ENCODE measurements at places on chromosomes 2 and 18.
A peak's percentile ranks its signal among the peaks of the same experiment; 100 is the strongest.

DNA sequence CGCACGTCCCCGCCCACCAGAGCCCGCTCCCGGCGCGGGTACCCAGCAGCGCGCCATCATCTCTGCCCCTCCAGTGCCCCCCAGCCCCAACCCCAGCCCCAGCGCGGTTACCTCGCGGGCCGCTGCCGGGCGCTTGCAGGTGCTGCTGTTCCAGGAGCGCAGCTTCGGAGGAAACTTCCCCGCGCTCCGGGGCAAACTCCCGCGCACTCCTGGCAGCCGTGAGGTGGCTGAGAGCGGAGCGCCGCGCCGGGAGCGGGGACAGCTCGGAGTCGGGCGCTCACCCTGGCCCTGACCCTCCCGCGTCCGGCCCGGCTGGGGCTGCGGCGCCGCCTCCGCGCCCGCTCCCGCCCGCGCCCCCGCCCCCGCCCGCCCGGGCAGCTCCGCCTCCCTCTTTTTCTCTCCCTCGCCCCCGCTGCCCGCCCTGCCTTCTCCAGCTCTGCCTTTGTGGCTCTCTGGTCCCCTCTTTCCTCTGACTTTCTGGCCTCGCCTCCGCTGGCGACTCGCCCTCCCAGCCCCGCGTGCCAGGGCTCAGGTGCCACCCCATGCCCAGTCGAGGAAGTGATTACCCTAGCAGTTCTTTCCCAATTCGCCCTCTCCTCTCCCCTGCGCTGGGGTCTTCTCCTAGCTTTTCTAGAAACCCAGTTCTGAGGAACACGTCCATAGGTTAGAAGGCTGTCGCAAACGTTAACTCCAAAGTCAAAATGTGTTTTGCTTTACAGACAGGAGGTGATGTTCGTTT is at the start of gene CHST9:
TSS of gene CHST9 (minus strand) at position 284 of the 739 bp plus-strand sequence. CDS start 42,499 bp downstream, outside the sequence.
- DNase-seq, result peak; percentile 20

GRCh38 chr2:160417745-160418397 is 75.7 kb downstream of the RBMS1 start:
- no peak for DNase-seq

- no peak for DNase-seq
Observed at GRCh38 chr2:172535119-172535518, 20.8 kb upstream of the PDK1 start.

DNA sequence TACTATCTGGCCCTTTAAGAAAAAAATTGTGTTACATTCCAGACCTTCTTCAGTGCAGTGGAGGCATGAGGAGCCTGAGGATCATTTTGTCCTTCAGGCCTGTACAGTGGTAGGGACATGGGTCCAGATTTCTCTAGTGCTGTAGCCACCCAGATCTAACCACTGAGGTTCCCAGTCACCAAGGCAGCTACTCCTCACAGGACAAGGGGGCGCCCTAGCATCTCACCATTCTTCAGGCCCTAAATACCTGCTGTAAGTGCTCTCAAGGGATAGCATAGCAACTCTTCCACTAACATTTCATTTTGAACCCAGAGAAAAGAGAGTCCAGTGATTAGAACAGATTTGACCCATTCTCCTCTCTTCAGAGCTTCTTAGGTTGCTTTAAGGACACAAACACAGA is 1533.0 kb downstream of the LRP1B start:
- DNase-seq, result no peak

- DNase-seq, result peak; percentile 92
Observed at GRCh38 chr2:29011418-29012060, 30.4 kb downstream of the TOGARAM2 start.

- peak; percentile 81 for DNase-seq
Observed at GRCh38 chr2:179264368-179265081, at the start of gene SESTD1. Gene SESTD1 (minus strand): TSS chr2:179264832. CDS start chr2:179191841, 72,991 bp downstream.

DNA sequence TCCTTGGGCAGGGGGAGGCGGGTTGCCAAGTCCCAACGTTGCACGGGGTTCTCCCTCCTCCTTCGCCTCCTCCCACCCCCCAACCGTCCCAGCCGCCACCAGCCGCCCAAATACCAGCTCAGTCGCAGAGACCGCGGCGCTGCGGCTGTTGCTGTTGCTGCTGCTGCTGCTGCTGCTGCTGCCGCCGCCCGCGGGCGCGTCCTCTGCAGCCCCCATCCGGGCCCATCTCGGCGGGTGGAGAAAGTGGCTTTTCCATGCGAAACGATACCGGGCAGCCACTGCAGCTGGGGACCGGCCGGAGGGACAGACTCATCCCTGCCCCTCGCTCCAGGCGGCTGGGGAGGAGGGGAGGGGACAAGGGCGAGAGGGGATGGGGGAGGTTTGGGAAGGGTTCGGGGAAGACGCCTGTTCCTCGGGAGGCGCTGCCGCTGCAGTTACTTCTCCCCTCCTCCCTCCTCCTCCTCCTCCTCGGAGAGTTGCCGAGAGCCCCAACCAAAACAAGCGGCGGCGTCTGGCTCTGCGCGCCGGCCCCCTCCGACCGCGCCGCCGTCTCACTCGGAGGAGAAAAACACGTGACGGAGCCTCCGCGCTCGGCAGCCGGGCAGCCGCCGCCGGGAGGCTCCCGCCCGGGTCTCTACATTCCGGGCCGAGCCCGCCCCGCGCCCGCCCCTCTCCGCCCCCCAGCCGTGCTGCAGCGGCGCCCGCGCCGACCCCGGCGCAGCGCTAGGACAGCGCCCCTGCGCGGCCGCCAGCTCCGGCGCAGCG is at the start of gene IRS1:
TSS of gene IRS1 (minus strand) at position 610 of the 765 bp plus-strand sequence. CDS start 1,082 bp downstream, outside the sequence.
- DNase-seq, result peak; percentile 91

- DNase-seq, result peak; percentile 95
Observed at GRCh38 chr2:43071599-43072550, 154.5 kb downstream of the ZFP36L2 start.

DNA sequence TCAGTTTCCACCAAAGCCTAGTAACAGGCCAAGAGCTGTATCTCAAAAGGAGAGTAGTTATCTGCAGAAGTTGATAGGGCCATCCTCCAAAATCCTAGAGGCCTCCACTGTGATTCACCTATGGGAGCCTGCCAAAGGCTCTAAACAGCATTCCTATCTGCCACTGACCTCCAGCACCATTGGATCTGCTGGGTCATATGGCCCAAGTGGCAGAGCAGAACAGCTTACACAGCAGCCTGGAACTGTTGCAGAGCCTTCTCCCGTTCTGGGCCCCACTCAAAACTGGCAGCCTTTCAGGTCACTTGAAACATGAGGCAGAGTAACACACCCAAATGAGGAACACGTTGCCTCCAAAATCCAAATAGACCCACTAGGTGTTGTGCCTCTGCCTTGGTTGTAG is 345.2 kb upstream of the RND3 start:
- DNase-seq, result no peak

DNA sequence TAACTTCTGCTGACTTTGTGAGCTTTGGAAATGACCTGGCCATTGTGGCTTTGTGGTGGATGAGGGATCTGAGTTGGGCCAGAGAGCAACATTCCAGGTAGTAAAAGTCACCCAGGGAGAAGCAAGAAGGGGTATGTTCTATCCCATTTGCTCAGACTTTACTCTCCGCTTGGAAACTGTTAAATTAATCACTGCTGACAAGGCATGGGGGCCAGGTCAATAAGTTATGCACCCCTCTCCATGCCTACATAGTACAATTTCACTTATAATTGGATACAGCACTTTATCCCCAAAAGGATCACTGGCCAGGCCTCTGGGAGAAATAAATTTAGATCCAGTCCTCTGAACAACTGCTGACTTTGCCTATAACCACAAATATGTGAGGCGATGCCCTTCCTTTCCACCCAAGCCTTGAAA is 92.1 kb downstream of the RPRM start:
- DNase-seq, result no peak

DNA sequence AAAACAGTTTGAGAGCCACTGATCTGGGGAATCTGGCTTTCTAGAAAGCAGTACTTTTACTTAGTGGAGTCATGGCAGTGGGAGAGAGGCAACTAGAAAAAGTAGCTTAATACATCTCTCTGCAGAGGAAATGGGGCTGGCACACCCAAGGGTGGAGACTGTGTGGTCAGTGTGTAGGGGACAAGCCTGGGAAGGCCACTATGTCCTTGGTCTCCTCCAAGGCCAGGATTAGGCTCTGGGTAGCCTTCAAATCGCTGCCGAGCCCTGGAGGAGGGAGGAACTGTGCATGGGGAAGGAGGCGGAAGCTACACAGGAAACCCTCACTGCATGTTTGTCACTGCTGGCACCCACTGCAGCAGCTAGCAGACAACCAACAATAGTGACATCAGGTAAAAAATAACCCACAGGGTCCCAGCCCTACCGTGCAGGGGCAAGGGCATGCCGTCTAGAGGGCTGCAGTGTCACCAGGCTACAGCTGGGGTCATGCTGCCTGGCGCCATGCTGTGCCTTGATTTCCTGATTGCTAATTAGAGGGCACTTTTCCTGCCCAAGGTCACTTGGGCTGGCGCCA is 34.8 kb downstream of the LBH start:
- DNase-seq, result no peak

DNA sequence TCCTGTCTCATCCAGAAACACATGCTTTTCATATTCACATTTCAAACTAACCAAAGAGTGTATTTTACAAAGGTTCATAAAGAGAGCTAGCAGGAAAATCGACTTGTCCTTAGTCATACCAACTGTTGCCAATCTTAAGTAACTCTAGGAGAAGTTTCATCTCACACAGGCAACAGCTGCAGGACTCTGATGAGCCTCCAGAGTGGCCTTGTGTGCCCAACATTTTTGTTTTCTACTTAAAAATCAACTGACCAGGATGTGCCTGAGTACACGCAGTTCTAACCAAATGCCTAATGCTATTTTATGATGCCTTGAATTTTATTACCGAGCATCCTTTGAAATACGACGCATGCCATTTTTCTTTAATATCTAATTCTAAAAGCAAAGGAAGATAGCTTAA is 595.9 kb upstream of the LRRTM4 start:
- DNase-seq, result peak; percentile 82

DNA sequence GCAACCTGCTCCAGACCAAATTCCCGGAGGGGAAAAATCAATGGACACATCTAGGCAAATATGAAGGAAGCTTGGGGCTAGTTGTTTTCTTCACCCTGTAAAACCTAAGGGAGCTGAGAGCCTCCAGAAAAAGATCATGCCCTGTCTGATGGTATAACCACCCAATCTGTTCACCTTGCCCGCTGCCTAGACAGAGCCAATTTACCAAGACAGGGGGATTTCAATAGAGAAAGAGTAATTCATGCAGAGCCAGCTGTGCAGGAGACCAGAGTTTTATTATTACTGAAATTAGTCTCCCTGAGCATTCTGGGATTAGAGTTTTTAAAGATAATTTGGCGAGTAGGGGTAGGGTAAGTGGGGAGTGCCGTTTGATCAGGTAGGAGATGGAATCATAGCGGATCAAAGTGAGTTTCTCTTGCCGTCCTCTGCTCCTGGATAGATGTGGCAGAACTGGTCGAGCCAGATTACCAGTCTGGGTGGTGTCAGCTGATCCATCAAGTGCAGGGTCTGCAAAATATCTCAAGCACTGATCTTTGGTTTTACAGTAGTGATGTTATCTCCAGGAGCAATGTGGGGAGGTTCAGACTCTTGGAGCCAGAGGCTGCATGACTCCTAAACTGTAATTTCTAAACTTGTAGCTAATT is 35.1 kb upstream of the B4GALT6 start:
- no peak for DNase-seq

- no peak for DNase-seq
Observed at GRCh38 chr2:48397846-48398245, 132.1 kb upstream of the STON1 start.

- DNase-seq, result peak; percentile 62
Observed at GRCh38 chr18:45110577-45111501, 430.2 kb downstream of the SETBP1 start.

DNA sequence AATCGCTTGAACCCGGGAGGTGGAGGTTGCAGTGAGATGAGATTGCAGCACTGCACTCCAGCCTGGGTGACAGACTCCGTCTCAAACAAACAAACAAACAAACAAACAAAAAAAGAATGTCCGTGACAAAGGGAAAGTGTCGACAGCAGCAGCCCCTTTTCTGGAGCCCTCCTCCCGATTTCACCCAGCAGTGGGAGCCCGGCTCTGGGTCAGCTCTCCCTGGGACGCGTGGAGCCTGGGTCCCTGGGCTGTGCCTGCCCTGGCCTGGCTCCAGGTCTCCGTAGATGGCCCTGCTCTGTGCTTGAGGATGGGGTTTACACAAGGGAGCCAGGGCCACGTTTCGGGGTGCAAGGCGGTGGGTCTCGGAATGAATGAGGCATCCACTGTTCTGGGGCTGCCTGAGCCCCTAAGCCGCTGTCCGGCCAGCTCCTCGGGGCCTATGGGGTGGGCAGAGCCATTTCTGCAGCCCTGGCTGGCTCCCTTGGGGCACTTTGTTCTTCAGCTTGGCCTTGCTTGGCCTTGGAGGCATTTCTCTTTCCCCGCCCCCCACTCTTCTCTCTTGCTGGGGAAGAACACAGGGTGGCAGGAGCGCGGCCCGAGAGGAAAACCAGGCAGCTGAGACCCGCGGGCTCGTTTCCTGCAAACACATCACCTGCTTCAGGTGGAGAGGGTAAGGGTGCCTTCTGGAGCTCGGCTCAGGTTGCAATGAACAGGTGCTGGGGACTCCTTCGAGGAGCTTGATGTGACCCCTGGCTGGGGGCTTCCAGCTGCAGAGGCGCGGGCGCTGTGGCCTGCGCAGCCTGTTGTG is 29.1 kb downstream of the RTP5 start:
- peak; percentile 20 for DNase-seq

DNA sequence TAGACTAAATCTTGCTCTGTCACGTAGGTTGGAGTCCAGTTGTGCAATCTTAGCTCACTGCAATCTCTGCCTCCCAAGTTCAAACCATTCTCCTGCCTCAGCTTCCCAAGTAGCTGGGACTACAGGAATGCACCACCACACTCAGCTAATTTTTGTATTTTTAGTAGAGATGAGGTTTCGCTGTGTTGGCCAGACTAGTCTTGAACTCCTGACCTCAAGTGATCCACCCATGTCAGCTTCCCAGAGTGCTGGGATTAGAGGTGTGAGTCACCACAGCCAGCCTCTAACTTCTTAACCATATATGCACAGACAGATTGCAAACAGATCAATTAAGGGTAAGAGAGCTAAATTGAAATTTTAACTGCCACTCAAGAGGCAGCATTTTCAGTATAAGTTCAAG is 22.1 kb upstream of the CNGA3 start:
- no peak for DNase-seq

- no peak for DNase-seq
Observed at GRCh38 chr2:101405351-101405899, 18.1 kb upstream of the CREG2 start.

DNA sequence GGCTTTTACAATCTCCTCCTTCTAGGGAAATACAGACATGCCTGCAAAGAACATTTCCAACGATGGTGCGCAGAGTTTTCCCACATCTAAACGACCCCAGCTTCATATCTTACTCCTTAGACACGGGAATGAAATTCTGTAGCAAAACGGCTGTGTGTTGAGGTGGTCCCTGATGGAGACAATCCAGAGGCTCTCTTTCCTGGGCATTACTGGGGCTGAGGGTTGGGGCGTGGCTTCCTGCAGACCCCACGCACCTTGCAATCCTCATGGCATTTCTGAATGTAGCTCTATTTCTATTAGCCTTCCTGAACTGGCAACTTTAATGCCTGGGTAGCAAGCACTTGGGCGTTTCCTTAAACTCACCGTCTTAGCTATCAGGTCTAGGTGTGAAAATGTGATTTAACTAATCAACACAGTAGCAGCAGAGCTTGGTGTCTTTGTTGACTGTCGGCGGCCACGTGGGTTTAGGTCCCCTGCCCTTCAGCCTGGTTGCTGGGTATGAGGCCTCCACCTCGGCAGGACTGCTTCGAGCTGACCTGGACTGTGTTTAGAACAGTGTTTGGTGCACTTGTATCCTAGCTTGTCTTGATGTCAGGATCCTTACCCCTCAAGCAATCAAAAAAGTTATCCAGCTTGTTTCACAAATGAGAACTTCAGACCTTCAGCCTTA is 242.8 kb downstream of the GBX2 start:
- no peak for DNase-seq

GRCh38 chr2:45220227-45220626 is 211.0 kb upstream of the SIX2 start:
- DNase-seq, result peak; percentile 42

GRCh38 chr2:36680012-36680411 is 16.5 kb upstream of the VIT start:
- peak; percentile 15 for DNase-seq
